ENCODE measurements at places on chromosomes 6 and 20.

DNA sequence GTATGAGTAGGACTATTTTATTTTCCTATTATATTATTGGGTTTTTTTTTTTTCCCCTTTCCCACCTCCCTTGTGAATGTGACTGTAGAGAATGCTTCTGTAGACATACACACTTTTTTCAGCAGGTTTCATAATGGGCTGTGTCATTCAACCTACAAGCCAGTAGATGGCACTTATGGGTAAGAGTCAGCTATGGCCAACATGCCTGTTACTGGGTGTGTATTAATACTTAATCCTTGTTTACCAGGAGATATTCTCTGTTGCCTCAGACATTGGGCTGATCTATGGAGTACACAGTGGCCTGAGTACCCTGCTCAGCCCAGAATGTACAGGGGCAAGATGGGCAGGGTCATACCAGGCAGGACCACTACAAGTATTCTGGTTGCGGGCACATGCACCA lies 382.5 kb downstream of the EPHA7 start:
- no peak for DNase-seq

DNA sequence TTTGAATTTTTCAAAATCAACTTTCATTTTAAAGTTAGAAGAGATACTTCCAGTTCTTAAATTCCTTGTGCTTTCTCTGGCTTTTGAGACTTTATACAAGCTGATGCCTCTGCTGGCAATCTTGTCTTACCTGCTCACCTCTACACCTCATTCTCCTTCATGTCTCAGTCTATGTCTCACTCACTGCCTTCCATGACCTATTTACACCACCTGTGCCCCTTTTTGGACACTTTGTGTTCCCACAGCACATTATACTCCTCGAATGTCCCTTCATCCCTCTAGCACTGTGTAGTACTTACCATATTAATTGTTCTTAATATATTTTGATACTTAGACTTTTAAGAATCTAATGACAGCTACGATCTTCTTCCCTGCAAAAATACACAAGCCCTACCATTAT lies 15.3 kb downstream of the PHIP start:
- no peak for DNase-seq

DNA sequence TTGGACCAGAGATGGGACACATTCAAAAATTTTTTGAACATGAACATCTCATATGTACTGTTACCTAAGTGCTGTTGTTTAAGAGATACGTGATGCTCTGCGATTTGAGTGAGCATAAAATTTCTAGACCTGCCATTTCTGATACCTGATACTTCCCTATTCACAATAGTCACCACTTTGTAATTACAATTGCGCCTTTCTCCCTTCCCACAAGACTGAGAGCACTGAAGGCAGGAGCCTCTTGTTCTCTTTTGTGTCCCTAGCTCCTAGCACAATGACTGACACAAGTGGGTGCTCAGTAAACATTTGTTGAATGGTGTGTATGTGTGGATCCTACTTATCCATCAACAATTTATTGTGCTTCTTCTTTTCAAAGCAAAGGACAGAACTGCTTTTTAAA lies 92.8 kb upstream of the TMEM30A start:
- no peak for DNase-seq

DNA sequence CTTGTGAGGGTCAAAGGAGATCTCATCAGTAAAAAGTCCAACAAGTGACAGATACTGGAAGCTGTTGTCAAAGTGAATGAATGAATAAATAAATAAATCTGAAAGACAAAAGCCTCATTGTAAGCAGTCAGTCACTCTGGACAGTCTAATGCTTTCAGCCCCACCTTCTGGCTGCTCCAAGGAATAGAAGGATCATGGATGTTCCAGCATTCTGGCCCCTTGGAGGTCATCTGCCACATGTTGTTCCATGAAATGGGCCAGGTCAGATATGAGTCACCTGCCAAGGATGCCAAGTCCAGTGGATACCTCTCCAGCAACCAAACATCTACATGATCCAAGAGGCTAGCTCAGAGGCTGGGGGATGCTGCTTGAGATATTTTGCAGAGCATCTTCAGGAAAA lies 185.6 kb downstream of the BMP7 start:
- DNase-seq, result no peak

- DNase-seq, result no peak
Measured at GRCh38 chr6:21467091-21467490, 126.5 kb upstream of the SOX4 start.

DNA sequence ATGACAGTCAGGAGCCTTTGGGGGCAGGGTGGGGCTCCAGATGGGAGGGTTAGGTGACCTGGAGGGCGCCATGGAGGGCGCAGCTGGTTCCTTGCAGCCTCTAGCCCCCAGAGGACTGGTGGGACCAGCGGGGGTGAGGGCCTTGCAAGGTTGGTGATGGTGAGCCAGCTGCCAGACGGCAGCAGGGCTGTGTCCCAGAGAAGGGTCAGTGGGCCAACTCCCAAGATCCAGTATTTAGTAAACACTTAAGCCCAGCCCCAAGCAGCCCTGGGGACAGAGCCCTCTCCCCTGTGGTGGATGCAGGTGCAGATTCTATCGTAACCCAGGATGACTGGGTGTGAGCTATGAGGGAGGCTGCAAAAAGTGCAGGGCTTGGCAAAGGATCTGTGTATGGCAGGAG lies 201.5 kb upstream of the RNF24 start:
- DNase-seq, result no peak

DNA sequence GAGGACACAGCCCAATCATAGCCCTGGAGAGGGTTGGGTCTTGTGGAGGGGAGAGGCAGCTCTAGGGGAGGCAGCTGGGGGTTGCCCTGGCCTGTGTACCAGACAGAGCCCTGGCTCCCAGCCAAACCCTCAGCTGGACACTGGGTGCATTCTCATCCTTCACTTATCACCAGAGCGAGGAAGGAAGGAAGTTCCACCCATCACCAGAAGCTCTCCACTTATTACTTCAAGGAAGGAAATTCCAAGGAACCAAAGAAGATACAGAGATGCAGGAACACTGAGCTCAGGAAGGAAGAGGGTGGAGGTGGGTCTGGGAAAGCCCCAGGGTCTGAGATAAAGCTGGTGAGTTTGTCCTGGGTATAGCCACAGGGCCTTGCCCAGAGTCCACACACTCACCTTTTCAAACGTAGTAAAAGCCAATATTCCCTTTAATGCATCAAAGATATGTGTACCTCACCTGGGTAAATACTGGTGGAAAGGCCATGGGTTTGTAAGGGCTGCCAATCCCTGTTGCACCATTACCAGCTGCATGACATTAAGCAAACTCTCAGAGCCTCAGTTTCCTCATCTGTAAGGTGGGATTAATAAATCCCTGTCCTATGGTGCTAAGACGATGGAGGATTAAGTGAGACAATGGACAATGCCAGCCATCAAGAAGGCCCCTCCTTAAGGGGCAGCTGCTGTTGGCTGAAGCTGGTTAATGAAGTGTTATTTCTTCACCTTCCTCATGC lies 109.7 kb upstream of the NAA20 start:
- no peak for DNase-seq
